ENCODE measurements at places on chromosomes 16 and 17. TPM values are rescaled to one million over a fixed set of nuclear protein-coding genes. Genes with fewer than 3 reads are reported as not detected.

GRCh38 chr17:51260237-51261023 lies at the start of gene UTP18:
Gene UTP18, plus strand, starts transcription at chr17:51260546. Its CDS starts 39 bp downstream, at chr17:51260585.
- H3K4me1 ChIP-seq: peaks cover 51% of the 10 kb centered on the region
- H3K27ac ChIP-seq: peak within 1 kb of the TSS; percentile 99
- no peaks in the 10 kb centered on the region for H3K27me3 ChIP-seq
- H3K36me3 ChIP-seq: peaks cover 10% of the 10 kb centered on the region
- H3K4me3 ChIP-seq: peak within 1 kb of the TSS; percentile 79

DNA sequence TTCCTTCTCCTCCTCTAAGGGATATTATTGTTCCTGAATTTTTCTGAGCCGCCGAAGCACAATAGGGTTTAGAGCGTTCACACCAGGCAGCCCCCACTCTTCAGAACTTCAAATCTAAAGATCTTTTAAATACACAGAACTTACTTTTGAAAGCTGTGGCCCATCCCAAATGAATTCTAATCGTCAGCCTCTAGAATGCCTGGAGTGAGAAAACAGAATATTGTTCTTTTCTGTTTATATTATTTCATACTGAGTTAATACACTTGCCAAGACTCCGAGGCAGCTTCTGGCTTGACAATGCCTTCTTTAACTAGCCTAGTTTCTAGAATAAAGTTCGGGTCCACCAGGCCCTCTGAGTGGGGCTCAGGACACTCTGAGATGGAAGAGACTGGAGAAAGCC lies 405.6 kb downstream of the WWOX start:
- DNase-seq: no peak
- no peak overlapping the region for H3K4me3 ChIP-seq
- no peaks in the 10 kb centered on the region for H3K36me3 ChIP-seq
- no peak overlapping the region for H3K27ac ChIP-seq
- no peaks in the 10 kb centered on the region for H3K27me3 ChIP-seq

- H3K4me3 ChIP-seq: no peak overlapping the region
- DNase-seq: no peak
- peaks cover 54% of the 10 kb centered on the region for H3K36me3 ChIP-seq
- H3K4me1 ChIP-seq: peaks cover 9% of the 10 kb centered on the region
- H3K27me3 ChIP-seq: no peaks in the 10 kb centered on the region
Observed at GRCh38 chr16:24775455-24775854, 46.0 kb downstream of the TNRC6A start.

DNA sequence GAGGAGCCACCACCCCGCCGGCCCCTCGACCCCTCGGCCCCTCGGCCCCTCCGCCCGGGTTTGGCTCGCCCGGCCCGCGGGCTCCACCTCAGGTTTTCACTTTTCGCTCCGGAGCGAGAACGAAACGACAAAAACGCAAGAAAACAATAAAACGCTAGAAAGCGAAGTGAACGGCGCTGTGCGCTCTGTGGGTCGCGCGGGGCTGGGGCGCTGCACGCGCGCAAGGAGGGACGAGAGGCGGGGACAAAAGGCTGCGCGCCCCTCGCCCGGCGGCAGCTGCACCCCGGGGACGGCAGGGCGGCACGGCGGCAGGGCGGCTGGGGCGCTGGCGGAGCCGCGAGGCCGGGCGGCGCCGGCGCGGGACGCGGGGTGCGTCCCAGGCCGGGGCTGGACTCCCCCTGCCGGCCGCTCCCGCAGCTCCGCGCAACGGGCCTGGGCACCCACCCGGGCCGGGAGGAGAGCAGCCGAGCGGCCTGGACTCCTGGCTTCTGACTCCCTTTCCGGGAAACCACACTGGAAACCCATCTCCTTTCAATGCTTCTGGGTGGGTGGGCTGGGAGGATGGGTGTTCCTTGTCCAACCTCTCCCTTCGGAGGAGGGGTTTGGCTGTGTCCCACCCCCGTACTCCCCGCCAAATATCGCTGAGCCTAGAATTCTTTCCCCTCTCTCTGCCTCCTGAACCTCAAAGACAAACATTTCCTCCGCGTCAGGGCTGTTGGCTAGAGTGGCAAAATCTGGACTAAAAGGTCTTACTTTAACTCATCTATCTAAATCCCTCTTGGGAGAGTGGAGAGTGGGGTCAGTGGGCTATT lies 9.9 kb downstream of the TBX2 start:
- peaks cover 19% of the 10 kb centered on the region for H3K4me1 ChIP-seq
- H3K27ac ChIP-seq: no peak overlapping the region
- DNase-seq: no peak
- H3K36me3 ChIP-seq: peaks cover 2% of the 10 kb centered on the region

- H3K36me3 ChIP-seq: no peaks in the 10 kb centered on the region
- H3K27ac ChIP-seq: no peak overlapping the region
- H3K4me1 ChIP-seq: peaks cover 6% of the 10 kb centered on the region
- no peak overlapping the region for H3K4me3 ChIP-seq
- peaks cover 3% of the 10 kb centered on the region for H3K27me3 ChIP-seq
Observed at GRCh38 chr17:10149573-10150399, 48.6 kb downstream of the GAS7 start.

DNA sequence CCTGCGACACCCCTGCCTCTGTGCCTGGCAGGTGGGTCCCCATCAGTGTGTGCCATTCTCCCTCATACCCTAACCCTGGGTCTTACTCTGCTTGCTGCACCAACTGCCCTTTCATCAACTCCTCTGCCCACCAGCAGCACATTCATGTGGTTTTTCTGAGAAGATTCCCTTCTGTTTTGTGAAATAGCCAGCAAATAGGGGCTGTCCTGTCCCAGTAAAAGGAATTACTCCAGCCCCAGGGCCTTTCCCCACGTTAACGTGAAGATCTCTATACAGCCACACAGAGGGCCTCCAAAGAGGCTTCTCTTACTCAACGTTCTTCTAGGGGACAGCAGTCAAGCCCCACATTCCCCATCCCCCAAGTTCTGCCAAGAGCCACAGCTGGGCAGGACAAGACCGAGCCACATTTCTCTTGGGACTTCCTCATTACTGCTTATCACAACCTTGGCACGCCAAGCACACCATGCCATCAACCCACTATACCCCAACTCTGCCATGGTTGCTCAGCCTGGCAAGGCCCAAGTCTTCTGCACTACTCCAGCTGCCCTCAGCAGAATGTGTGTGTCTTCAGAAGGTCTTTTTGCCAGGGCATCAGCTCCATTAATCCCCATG lies 18.7 kb upstream of the CCL2 start:
- H3K4me3 ChIP-seq: no peak overlapping the region
- H3K4me1 ChIP-seq: peaks cover 70% of the 10 kb centered on the region
- no peaks in the 10 kb centered on the region for H3K27me3 ChIP-seq

- no peak overlapping the region for H3K27ac ChIP-seq
- H3K4me3 ChIP-seq: no peak overlapping the region
- H3K4me1 ChIP-seq: no peaks in the 10 kb centered on the region
- peaks cover 6% of the 10 kb centered on the region for H3K27me3 ChIP-seq
- no peaks in the 10 kb centered on the region for H3K36me3 ChIP-seq
Observed at GRCh38 chr17:57158795-57159194, 73.7 kb downstream of the AKAP1 start.

DNA sequence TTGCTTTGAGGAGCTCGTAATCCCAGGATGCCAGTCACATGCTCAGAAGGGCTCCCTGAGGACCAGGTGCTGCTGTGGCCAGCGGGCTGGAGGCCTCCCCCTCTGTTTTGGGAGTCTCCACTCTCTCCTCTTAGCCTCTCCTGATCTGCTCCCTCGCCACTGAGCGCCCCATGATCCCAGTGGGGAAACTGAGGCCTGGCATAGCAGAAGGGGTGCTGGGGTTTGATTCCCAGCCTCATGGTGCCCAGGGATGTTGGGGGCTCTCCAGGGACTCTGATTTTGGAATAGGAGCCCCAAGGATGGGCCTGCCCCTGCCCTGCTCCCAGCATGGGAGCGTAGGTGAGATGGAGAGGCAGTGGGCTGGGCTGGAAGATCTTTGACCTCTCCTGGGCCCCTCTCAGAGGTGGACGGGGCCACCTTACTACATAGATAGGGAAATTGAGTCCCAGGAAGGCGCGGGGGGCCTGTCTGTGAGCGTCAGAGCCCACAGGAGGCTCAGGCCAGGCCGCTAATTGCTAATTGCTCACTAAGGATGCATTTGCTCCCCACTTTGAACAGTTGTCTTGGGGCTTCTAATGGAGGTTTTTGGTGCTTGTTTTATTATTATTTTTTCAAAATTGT lies 525 bp upstream of the ADCY7 start:
- H3K36me3 ChIP-seq: no peaks in the 10 kb centered on the region
- DNase-seq: no peak
- no peaks in the 10 kb centered on the region for H3K27me3 ChIP-seq
- peaks cover 24% of the 10 kb centered on the region for H3K4me1 ChIP-seq
- H3K27ac ChIP-seq: peak overlapping the region; percentile 66

- H3K4me3 ChIP-seq: no peak overlapping the region
- no peaks in the 10 kb centered on the region for H3K36me3 ChIP-seq
Observed at GRCh38 chr16:12627394-12627793, 176.3 kb downstream of the CPPED1 start.

DNA sequence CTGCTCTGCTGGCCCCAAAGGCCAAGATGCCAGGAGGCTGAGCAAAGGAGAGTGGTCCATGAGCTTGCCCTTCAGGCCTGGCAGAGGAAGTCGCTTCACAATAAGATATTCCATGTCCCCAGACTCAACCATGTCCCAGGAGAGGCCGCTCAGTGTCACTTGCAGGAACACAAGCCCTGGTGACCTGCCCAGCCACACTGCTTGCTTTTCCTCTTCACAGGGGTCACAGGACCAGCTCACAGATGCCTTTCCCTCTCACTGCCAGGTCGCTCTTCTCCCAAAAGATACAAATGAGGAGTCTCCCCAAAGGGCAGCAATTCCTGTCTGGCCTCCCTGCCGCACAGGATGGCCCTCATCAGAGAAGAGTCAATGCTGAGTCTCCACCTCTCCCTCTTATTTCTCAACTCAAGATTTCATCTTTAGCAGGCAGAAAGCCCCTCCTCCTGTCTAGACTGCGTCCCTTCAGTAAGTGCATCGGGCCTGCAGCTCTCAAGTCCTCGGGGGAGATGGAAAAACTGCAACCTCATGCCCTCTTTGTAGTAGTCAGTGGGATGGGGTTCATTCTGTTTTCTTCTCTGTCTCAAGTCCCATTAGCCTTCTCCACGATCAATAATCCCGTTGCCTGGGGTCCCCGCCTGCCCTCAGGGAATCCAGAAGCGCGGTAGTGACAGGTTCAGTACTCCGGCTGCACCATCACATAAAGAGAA lies 5.0 kb downstream of the JUP start:
- no peaks in the 10 kb centered on the region for H3K36me3 ChIP-seq
- no peak for DNase-seq
- H3K4me3 ChIP-seq: no peak overlapping the region
- H3K27me3 ChIP-seq: no peaks in the 10 kb centered on the region
- H3K27ac ChIP-seq: no peak overlapping the region

DNA sequence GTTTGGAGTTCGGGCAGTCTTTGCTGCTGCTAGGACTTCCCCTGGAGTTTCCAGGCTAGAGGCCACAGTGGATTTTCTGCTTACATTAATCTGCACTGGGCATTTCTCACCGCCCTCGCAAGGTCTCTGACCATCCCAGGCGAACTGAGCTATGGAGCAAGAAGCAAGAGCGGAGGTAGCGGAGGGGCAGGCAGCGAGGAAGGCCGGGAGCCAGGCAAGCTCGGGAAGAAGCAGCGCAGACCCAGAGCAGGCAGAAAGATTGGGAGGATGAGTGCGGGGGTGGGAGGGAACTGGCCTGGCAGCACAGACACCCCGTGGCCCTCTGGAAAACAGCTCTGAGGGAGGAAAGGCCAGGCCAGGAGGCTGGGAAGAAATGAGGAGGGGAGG lies 3.8 kb downstream of the COTL1 start:
- DNase-seq: no peak
- H3K4me3 ChIP-seq: no peak overlapping the region
- peaks cover 54% of the 10 kb centered on the region for H3K4me1 ChIP-seq
- no peaks in the 10 kb centered on the region for H3K27me3 ChIP-seq
- H3K27ac ChIP-seq: peak overlapping the region; percentile 73
- peaks cover 4% of the 10 kb centered on the region for H3K36me3 ChIP-seq

DNA sequence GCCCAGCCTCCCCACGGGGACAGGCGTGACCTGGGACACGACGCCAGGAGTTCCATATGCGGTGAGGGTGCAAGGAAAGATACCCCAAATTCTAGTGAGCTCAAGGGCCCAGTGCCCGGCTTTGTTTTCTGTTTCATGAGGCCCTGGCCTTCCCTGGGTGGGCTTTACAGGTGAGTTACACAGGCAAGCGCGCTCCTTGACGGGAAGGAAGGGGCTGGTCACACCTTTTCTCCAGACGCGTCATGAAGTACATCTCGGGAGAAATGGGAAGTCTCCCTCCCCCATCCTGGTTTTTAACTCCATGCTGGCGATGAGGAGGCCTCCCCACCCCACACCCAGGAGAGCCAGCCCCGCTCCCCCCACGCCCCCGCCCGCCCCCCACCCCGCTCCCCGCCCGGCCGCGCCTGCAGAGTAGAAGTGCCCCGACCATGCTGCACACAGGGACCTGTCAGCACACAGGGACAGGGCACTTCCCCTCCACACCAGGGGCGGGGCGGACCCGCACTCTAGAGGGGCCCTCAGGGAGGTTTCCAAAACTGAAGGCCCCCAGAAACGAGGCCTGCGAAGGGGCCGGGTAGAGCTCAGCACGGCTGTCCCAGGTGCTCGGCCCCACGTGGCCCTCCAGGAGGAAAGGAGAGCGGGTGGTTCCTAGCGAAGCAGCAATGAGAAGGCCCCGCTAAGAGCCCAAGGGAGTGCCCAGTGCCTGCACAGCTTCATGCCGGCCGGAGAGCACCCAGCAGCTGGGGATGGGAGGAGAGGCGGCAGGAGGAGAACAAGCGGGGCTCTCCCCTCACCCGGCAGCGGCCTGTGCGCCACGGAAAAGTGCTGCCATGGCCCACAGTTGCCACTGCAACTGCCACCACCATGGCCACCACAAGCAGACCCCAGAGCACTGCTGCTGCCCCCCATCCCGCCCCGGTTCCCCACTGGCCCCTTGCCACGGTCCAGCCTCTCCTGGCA lies 7.7 kb downstream of the CYB561 start:
- no peaks in the 10 kb centered on the region for H3K36me3 ChIP-seq
- H3K27me3 ChIP-seq: no peaks in the 10 kb centered on the region
- H3K4me1 ChIP-seq: peaks cover 25% of the 10 kb centered on the region
- H3K4me3 ChIP-seq: no peak overlapping the region

DNA sequence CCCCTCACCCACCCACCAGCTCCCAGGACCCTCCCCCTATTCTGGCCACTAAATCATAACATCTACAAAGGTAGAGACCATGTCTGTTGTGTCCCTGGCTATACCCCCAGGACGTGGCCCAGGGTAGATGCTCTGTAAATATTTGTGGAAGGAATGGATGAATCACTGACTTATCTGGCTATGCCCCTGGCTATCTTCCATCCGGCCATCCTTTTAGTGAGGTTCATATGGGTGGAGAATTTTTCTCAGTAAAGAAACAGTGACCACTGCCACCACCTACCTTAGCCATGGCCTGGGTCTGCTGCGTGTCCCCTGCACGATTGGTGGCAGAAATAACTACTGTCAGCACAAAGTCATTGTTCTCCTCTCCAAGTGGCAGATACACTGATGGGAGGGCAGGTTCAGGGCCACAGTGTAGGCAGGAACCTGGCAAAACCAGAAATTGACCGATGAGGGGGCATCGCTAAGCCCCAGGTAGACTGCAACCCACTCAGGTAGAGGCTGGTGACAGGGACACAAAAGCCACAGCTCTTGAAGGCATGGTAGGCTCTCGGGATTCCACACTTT lies 63.1 kb upstream of the BCO1 start:
- H3K27ac ChIP-seq: no peak overlapping the region
- peaks cover 3% of the 10 kb centered on the region for H3K27me3 ChIP-seq
- no peak overlapping the region for H3K4me3 ChIP-seq

- no peak overlapping the region for H3K4me3 ChIP-seq
- H3K27ac ChIP-seq: no peak overlapping the region
- H3K4me1 ChIP-seq: peaks cover 74% of the 10 kb centered on the region
- H3K27me3 ChIP-seq: no peaks in the 10 kb centered on the region
Observed at GRCh38 chr16:11625769-11626168, 39.0 kb upstream of the LITAF start.

The ABCA5 gene
- total RNA-seq: 18.9 TPM

The TMEM114 gene
- not detected for total RNA-seq

The CCDC40 gene
- total RNA-seq: 10.5 TPM

The KRT20 gene
- not detected for total RNA-seq

The CBLN1 gene
- total RNA-seq: not detected

The SPN gene
- not detected for total RNA-seq
